Left ventricle myocardium superior (tissue), 1 donor: ENCODE measurements at places on chromosomes 11 and 22. TPM values are rescaled to one million over a fixed set of nuclear protein-coding genes. Genes with fewer than 3 reads are reported as not detected.

KRTAP5-11 gene
- total RNA-seq: not detected

CABP4 gene
- total RNA-seq: 0.64 TPM

FOLR1 gene
- total RNA-seq: 0.50 TPM

CCDC188 gene
- 0.27 TPM for total RNA-seq

HEPHL1 gene
- not detected for total RNA-seq

OAF gene
- 27.9 TPM for total RNA-seq

ACR gene
- total RNA-seq: not detected

MN1 gene
- total RNA-seq: 5.3 TPM

DNA sequence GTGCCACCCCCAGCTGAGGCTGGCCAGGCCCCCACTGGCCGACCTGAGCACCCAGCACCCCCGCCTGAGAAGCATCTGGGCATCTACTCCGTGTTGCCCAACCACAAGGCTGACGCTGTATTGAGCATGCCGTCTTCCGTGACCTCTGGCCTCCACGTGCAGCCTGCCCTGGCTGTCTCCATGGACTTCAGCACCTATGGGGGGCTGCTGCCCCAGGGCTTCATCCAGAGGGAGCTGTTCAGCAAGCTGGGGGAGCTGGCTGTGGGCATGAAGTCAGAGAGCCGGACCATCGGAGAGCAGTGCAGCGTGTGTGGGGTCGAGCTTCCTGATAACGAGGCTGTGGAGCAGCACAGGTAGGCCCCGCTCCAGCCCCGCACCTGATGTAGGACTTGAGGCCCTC is 4.7 kb downstream of the ZBTB16 start:
- no peak for DNase-seq

- DNase-seq: no peak
Observed at GRCh38 chr22:46479046-46479445, 58.4 kb downstream of the CELSR1 start.

- DNase-seq: no peak
Observed at GRCh38 chr11:135019899-135020298, 607.9 kb upstream of the B3GAT1 start.

DNA sequence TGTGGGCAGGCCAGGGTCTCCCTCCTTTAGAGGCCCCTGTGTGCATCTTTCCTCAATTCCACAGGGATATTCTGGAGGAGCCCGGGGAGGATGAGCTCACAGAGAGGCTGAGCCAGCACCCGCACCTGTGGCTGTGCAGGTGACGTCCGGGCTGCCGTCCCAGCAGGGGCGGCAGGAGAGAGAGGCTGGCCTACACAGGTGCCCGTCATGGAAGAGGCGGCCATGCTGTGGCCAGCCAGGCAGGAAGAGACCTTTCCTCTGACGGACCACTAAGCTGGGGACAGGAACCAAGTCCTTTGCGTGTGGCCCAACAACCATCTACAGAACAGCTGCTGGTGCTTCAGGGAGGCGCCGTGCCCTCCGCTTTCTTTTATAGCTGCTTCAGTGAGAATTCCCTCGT is 39.1 kb downstream of the TPCN2 start:
- no peak for DNase-seq

GRCh38 chr22:31926969-31927368 is 17.4 kb upstream of the YWHAH start:
- no peak for DNase-seq

- DNase-seq: no peak
Observed at GRCh38 chr11:44416776-44417175, 106.8 kb upstream of the ALX4 start.

GRCh38 chr11:120259988-120260565 is 20.1 kb downstream of the POU2F3 start:
- DNase-seq: no peak

DNA sequence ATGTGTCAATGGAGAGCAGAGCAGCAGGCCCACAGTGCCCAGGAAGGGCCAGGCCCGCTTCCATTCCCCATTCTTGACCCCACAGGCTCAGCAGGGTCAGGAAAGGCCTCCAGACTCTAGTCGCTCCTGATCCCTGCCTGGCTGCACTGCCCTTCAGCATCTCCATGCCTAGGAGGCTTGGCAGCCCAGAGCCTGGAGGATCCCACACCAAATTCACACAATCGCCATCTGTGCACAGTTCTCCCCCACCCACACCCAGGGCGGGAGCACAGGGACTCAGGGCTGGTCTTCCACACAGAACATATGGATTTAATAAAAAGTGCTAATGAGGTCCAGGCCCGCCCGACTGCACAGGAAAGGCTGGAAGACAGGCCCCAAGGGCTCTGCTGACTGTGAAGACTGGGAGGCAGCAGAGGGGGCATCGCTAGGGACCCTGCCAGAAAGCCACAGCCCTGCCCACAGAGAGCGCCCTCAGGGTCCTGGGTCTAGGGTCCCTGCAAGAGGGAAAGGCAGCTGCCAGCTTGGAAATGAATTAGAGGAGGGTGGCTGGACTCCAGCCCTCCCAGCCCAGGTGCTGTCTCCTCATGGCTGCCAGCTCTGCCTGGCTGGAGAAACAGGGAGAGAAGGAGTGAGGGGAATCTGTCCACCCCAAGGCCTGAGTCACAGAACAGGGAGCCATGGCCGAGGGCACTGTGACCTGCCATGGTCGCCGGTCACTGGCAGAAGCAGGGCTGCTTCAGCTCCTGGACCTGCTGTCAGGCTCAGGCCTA is 39.7 kb downstream of the DKK3 start:
- no peak for DNase-seq

- DNase-seq: peak; percentile 46
Observed at GRCh38 chr11:86162239-86162638, 82.3 kb upstream of the EED start.

DNA sequence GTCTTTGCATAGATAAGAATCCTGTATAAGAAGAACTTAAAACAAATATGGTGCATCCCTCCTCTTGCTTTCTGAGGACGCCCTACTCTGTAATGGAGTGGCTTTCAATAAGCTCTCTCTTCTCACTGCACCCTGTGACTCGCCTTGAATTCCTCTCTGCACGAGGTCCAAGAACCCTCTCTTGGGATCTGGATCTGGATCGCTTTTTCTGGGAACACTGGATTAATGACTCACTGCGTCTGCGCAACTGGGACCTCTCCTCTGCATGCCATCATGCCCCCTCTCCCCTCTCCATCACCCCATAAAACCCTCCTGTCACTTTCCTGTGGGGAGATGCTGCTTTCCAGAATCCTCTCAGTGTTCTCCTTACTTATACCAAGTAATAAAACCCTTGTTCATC is 15.1 kb upstream of the CABP2 start:
- no peak for DNase-seq

- DNase-seq: no peak
Observed at GRCh38 chr22:37174964-37175363, 13.1 kb downstream of the C1QTNF6 start.

GRCh38 chr22:46678003-46678657 is 57.9 kb downstream of the GRAMD4 start:
- no peak for DNase-seq

GRCh38 chr11:105443623-105444022 is 166.2 kb upstream of the GRIA4 start:
- DNase-seq: no peak

DNA sequence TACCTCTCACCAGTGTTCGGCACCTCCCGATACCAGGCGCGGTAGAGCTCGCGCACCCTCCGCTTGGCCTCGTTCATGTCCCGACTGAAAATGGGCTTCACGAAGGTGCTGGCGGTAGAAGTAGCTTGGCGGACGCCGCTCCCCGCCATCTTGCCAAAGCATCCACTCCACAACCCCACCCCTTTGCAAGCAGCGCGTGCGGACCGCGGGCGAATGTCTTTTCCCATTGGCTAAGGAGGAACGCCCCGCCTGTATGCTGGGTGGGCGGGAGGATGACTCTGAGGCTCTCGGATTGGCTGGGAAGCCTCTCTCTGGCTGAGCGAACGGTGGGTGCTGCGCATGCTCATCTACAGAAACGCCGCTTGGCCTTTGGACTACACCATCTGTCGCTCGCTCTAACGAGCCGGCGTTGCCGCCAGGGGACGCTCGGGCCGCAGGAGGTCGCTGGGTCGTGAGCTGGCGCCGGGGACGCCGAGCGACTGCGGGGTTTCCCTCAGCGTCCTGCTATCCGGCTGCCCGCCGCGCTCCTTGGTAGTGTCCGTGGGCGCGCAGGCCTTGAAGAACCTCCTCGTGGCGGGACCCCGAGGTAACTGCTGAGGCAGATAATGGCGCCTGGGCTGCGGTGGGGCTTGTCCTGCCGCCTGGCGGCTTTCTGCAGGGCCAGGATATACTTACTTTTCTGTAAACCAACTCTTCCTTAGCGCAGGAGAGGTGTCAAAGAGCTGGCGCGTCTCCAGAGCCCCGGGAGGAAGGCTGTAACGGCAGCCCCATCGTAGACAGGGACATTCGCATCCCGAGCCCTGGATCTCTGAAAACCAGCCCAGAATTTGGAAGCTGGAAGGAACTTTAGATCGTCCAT is at the start of gene NDUFA6:
Gene NDUFA6, minus strand, starts transcription at position 177 of the 859 bp plus-strand sequence. Its CDS starts 28 bp downstream, at position 149.
- peak; percentile 99 for DNase-seq

DNA sequence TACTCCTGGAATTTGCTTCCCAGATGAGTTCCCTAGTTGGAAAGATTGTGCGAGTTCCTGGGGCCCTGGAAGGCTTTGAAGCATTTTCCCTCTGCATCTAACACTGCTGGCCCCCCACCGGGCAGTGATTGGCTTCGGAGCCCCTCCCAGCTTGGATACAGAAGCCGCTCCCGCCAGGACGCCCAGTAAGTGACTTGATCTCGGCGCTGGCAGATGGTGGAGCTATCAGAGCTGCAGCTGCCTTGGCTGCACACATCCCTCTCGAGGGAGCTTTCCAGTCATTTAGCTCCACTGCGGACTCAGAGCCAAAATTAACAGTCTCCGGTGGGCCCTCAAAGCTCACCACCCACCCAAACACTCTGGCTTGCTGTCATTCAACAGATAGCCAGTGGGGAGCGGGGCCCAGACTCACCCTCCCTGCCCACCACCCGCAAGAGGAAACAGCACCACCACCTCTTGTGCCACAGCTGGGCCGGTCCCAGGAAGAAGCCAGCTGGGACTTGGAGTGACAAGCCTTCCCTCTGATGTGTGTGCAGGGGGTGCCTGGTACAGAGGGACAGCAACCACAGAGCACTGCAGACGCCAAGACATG is 162.3 kb downstream of the TRIM29 start:
- DNase-seq: peak; percentile 46

- DNase-seq: no peak
Observed at GRCh38 chr11:109034339-109034696, 369.4 kb downstream of the DDX10 start.

GRCh38 chr11:35531246-35531645 is 5.8 kb upstream of the PAMR1 start:
- DNase-seq: no peak
